ENCODE measurements at places on chromosomes 16 and 17.

DNA sequence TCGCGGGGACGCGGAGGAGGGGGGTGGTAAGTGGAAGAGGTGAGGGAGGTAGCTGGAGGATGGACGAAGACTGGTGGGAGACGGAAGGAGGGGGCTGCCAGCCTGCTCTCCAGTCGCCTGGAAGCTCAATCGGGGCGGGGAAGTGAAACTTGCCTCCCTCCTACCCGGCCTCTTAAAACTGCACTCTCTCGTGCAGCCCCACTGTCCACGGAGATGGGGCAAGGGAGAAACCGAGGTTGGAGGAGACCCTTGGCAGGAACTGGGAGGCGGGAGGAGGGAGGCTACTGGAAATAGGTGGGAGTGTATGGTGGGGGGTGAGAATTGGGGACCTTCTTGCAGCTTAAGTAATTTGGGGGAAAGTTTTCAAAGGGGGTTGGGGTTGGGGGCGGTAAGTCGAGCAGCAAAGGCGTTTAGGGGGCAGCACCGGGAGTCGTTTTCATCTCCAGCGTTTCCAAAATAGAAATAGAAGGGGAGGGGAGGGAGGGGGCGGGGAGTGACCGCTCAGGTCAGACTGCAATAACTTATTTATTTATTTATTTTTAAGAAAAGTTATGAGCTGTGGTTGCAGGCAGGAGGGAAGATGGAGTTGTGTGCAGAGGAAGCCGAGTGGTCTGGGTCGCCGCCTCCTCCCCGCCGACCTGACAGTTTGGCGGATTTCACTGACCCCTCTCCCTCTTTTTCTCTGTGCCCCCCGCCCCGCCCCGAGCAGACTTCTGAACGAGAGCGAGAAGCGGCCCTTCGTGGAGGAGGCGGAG lies 1.4 kb downstream of the SOX9 start:
- no peak for DNase-seq

DNA sequence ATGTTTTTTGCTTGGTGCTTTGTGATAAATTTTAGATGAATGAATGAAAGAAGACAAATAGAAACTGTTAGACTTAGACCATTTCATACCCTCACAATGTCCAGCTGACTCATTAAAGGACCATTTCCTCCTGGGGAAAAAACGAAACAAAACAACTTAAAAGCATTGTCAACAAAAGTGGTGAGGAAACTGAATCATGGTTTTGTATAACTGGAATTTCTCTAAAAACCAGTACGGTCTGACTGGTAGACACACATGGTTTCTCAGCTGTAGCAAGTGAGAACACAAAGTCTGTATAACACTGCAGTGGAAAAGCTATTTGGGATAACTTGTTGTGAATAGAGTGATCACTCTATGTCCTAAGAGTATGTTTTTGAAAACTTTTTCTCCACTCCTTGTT lies 5.3 kb upstream of the DDX52 start:
- no peak for DNase-seq

DNA sequence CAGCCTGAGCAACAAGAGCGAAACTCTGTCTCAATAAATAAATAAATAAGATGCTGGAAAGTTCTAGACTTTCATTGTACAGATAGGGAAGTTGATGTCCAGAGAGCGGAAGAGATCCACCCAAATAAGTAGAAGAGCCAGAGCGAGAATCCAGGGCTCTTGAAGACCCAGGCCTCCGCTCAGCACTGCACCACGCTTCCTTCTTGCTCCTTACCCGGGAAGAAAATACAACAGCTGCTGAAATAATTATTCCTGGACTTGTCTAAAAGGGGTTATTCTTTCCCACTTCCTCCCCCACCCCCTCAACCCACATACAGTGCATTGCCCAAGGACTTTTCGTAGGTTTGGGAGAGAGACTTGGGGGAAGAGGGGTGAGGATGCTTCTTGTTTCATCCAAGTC lies 26.7 kb downstream of the CDK5RAP3 start:
- DNase-seq, result no peak

GRCh38 chr17:19346351-19347255 lies 15.9 kb downstream of the B9D1 start:
- DNase-seq, result peak; percentile 77

DNA sequence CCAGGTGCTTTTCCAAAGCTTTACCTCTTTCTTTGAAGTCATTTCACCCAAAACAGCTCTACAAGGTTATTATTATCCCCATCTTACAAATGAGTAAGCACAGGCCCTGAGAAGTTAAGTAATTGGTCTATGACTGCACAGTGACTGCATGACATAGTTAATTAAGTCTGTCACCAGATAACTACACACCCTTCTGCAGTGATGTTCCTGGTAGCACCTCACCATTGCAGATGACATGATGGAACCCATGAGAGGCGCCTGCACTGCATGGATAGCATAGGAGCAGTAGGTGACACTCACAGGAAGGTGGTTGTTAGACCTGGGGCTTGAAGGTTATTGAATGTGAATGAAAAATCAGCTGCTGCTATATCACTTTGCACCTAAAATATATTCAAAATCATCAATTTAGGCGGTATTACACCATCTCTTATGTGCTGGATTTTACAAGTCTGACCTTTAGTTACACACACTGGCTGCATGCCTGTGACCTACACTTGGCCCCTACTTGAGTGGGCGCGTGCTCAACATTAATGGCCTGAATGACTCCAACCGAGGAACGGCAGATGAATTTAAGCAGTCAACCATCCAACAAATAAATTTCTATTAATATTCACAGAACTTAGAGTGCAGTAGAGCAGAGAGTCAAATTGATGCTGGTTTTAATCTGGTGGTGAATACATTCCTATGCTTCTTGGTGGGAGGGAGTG lies 239.6 kb downstream of the CDH11 start:
- DNase-seq, result peak; percentile 27

DNA sequence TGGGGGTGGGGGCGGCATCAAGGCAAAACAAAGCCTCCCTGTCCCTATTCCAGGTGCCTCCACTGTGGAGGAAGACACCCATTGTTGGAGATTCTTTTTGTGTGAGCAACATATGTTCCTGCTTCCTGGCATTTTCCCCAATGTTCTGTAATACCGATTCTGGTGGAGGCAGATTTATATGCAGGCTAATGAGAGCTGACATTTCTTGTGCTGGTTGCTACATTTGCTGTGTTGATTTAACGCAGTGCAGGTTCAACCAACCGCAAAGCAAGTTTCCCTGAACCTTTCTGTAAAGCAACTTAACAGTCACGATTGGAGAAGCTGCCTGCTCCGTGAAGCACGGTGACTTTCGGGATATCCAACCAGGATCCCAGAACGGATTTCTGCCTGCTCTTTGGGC lies 260.5 kb downstream of the CBLN1 start:
- no peak for DNase-seq

- no peak for DNase-seq
Measured at GRCh38 chr16:50711040-50711439, 17.6 kb downstream of the NOD2 start.
